ENCODE measurements at places on chromosomes 5 and 9.

DNA sequence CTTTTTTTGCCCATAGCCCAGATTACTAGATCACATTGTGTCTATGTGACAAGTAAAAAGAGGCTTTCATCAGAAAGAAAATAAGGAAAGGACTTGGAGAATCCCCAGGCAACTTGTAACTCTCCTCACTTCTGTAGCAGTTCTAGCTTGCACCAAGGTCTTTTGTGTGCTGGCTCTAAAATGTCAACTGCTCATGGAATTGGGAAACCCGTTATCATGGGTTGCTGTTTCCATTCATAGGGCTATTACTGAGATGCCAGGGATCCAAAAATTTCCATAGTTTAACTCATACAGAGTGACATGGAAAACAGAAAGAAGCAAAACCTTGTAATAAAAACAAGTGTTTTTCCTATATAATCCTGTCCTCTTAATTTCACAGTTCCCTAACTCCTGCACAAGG lies 123.9 kb upstream of the FBXL7 start:
- no peak for DNase-seq

DNA sequence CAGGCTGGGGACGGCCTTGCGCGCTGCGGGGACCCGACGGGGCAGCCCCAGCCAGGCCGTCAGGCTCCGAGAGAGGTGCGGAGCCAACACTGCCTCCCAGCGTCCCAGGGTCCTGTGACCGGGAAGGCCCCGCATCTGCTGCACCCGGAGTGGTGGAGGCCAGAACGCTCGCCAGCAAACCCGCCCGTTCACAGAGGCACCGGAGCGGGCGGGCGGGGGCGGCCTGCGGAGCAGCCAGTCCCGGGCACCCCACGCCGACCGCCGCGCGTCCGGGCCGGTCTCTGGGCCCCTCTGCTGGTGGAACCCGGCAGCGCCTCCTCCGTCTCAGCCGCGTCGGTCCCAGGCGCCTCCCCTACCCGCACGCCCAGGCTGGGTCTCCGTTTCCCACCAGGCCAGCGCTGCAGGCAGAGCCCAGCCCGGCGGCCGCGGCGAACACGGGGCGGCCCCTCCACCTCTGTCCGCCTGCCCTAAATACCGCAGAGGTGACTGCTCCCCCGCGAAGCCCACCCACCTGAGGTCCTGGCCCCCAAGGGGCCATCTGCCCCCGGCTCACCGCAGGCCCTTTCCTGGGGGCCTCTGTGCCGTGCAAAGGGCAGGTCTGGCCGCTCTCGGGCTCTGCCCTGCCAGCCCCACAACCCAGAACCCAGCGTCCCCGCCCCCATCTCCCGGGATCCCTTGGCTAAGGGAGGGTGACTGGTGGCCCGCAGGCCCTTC lies 15.9 kb downstream of the EXD3 start:
- peak; percentile 57 for DNase-seq

- no peak for DNase-seq
Measured at GRCh38 chr9:98964911-98965336, 21.2 kb downstream of the COL15A1 start.

DNA sequence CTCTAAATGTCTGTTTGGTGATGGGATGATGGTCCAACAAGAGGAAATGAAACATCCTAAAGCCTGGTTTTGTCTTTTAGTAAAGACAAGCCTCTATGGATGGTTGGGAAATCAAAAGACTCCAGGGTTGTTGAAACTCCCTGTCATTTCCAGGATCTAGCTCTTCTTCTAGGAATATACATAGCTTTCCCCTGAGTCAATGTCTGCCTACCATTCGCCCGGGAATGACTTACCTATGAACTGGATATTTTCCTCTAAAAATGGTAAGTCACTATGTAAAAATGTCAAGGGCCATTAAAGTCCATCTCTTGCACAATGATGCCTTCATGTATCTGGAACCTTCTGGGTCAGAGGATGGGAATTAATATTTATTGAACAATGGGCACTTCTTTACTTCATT lies 11.1 kb upstream of the KIF12 start:
- DNase-seq: peak; percentile 85

- DNase-seq: peak; percentile 9
Measured at GRCh38 chr9:95246547-95246946, 71.0 kb downstream of the FANCC start.

- no peak for DNase-seq
Measured at GRCh38 chr5:134735243-134735642, 3.1 kb upstream of the CAMLG start.

- peak; percentile 62 for DNase-seq
Measured at GRCh38 chr9:97307091-97307490, 368 bp upstream of the CCDC180 start.

DNA sequence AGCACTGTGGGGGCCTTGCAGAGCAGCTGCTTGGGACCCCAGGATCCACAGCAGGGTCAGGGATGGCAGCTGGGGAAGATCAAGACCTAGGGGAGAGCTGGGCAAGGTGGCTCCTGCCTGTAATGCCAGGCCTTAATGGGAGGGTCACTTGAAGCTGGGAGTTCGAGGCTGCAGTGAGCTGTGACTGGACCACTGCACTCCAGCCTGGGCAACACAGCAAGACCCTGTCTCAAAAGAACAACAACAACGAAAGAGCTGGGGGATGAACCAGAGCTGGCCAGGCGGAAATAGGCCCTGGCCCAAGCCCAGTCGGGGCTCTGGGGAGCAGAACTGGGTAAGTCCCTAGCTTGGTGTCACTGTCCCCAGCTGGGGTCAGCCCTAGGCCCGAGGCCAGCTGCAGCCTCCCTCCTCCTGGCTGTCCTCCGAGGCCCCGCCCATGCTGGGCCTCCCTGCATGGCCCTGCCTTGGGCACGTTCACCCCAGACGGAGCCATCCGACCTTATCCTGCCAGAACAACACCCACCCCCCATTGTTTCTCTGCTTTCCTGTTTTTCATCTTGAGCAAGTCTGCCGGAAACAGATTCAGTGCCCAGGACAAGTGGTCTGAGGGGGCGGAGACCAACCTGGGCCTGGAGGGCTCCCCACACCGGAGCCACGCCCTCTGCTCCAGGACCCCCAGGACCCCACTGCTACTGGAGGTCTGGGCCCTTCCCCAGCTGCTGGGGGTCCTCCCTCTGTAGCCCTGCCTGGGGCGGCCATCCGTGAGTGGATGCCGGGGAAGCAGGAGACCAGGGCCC lies 1.9 kb downstream of the DIPK1B start:
- no peak for DNase-seq

- no peak for DNase-seq
Measured at GRCh38 chr9:110451726-110452125, 114.1 kb upstream of the TXNDC8 start.

GRCh38 chr5:104904561-104904960 lies 1342.0 kb upstream of the NUDT12 start:
- DNase-seq: no peak

DNA sequence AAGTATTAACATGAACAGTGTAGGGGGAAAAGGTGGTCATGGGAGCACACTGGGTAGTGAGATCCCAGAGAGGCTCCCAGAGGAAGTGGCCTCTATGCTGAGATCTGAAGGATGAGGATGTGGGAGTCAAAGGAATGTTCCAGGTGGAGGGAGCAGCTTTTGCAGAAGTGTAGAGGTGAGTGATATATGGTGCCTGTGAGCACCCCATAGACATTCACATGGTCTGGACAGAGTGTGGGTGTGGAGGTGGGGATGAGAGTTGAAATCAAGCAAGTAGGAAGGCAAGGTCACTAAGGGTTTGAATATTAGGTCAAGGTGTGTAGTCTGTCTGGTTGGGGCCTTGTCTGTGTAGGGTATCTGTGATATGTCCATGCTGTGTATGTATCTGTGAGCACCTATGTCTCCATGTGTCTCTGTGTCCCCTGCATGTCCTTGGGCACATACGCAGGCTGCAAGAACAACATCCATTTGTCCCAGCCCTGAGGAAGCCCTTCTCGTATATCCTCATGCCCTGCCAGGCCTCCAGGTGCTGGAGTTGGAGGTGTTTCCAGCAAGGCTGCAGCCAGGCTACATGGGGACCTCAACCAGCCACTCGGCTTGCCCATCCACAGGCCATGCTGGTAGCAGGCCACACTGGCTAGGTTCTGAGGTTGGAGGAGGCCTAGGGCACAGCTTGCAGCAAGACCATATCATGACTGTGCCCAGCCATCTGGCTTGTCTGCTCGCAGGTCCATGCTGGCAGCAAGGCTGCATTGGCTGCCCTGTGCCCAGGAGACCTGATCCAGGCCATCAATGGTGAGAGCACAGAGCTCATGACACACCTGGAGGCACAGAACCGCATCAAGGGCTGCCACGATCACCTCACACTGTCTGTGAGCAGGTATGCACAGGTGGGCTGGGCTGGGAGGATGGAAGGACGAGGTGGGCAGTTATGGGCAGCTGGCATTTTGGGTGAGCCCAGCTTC lies 4.7 kb downstream of the PDLIM4 start:
- DNase-seq: no peak

DNA sequence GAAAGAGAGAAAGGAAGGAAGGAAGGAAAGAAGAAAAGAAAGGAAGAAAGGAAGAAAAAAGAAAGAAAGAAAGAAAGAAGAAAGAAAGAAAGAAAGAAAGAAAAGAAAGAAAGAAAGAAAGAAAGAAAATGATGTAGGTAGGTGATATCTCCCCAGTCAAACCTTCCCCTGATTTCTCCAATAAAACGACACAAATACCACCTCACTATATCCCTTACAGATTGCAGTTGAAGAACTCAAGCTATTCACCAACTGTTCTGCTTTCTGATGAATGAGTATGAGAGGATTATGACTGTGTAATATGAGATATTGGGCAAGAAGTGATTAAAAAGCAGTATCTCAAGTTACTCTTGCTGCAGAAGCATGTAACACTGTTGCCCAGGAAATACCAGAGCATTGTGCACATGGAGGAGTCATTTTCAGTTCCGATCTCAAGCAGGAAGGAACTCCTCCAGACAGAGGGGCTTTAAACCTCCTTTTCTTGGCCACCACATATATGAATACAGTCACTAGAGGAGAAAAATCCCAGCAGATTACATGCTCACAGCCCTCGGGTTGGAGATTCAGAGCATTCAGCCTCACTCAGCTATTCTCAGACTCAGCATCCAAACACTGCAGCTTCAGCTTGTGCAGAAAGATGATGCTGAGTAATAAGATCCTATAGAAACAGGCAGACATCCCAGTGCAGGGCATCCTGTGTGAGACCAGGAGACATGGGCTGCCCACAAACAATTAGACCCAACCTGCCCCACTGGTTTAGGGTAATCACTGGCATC lies 61.4 kb downstream of the UGCG start:
- DNase-seq: peak; percentile 96

DNA sequence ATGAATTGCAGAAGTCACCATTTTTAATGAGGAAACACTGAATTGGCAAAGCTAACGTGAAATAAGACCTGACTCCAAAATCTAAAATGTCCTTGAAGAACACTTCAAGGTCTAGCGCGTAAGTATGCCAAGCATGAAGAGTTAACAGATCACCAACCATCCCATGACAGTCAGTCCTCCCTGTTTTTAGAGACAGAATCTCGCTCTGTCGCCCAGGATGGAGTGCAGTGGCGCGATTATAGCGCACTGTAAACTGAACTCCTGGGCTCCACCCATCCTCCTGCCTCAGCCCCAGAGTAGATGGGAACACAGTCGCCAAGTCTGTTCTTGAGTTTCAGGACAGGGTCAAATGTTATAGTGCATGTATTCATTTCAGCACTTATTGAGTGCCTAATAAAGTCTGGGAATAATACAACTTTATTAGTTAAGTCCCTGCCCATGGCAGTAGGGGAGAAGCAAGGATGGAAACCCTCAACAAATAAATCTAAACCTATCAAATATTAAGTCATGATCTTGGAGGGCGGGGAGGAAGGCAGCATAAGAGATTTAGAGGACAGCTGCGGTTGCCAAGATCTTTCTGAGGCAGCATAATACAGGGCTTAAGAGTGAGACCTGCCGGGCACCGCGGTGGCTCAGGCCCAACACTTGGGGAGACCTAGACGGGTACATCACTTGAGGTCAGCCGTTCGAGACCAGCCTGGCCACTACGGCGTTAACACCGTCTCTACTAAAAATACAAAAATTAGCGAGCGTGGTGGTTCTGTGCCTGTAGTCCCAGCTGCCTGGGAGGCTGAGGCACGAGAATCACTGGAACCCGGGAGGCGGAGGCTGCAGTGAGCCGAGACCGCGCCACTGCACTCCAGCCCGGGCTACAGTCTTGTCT lies 1.1 kb downstream of the ATPSCKMT start:
- DNase-seq: no peak

- DNase-seq: no peak
Measured at GRCh38 chr9:134688661-134689320, 47.2 kb downstream of the COL5A1 start.

DNA sequence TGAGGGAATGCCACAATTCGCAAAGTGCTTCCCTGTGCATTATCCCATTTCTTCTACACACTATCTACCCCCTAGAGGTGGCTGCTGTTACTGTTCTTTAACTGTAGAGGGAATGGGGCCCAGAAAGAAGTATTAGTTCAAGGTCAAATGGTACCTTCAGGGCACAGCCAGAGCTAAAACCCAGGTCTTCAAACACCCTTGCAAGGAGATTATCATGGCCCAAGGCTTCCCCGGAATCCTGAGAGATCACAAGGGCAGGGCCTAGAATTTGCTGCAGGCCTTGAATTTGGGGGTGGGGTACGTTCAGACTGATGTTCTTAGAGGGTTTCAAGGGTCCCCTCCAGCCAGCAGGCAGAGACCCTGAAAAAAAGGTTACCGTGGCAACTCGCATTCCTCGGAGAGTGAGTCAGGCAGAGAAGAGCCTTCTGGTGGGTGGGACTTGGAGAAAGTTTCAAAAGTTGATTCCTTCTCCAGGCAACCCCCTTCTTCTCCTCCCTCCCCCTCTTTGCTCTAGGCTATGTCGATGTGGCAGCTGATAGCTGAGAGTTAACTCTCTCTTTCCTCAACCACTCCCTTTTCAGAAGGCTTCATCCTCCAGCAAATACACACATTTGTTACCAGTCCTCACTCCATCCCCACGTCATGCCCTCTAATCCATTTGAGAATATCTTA lies 1.9 kb downstream of the SPARC start:
- peak; percentile 99 for DNase-seq

DNA sequence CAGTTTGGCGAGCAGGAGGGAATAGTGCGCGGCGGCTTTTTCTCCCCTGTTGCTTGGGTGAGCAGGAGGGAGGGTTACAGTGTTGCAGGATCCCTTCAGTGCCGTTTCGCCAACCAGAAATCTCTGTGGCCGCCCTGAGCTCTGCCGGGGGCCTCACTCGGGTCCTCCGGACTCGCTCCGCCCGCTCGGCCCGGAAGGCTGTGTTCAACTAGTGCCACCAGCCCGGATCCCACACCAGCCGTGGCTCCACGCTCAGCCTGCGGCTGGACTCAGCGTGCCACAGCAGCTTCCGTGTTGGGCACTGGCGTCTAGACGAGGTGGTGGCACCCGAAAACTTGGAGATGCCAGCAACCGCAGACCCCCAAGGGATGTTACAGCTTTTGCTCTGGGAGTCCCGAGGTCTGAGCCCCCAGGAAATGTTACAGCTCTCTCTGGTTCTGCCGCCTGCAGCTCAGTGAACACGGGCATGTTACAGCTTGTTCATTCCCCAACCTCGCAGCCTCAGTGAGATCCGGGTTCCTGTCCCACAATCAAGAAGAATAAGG lies 16.0 kb upstream of the OR13C9 start:
- DNase-seq: no peak

- DNase-seq: no peak
Measured at GRCh38 chr5:72506158-72506549, 1.1 kb downstream of the ZNF366 start.

GRCh38 chr9:19648672-19649071 lies 140.2 kb downstream of the SLC24A2 start:
- DNase-seq: no peak

Measured in EL (cell line).